Activated CD8-positive, alpha-beta memory T cell treated with anti-CD3 and anti-CD28 coated beads for 24 hours (primary cell): ENCODE measurements at places on chromosomes 7 and 10.

DNA sequence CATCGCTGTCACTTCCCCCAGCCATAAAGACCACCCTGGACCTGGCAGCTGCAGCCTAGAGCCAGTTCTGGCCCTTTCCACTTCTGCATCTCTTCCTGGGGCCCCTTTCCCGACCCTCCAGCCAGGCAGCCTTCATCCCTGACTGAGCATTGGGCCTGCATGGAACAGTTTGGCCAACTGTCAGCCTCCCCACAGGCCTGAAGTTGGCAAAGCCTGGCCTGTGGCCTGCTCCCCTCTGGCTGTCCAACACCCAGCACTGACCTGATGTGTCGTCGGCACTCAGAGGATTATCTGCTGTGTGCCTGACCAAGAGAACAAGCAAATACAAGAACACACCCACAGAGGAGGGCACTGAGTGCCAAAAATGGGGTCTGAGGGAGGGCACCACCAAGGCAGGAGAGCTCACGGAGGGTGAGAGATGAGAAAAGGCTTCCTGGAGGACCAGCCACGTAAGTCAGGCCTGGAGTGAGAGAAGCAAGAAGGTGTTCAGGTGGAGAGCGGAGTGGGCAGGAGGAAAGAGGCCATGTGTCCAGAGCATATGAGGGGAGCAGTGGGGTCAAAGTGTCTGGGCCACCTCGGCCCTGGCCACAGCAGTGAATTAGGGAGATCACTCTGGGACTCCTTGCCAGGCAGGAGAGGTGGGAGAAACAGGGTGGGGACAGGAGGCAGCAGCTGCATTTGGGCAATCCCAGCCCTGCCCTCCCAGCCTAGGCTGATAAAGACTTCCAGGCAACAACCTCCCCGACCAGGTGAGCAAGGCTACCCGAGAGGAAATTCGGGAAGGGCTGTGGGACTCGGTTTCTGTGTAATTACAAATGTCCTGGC is 4.5 kb downstream of the GPRIN2 start:
- peak; percentile 56 for DNase-seq

GRCh38 chr7:27434756-27435400 is 192.3 kb downstream of the EVX1 start:
- no peak for DNase-seq

DNA sequence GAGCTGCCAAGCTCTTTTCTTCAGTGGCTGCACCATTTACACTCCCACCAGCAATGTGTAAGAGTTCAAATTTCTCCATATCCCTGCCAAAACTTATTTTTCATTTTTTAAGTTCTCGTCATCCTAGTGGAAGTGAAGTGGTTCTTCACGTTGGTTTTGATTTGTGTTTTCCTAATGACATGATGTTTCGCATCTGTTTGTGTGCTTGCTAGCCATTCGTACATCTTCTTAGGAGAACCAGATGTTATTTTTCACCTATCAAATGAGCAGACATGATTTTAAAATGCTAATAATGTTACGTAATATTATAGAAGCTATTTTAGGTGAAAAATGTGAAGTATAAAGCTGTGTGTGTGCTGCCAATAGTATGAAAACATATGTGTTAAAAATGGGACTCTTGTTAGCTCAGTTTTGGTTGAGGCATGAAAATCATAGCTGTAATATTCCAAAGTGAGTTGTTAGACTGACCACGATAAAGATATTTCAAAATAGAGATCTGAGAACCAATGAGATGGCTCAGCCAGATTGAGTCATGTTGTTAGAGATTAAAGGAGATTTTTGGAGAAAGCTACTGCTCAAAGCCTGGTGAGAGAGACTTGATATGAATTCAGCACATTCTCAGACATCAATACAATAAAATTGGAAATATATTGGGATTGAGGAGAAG is 25.9 kb upstream of the GALNT11 start:
- no peak for DNase-seq

DNA sequence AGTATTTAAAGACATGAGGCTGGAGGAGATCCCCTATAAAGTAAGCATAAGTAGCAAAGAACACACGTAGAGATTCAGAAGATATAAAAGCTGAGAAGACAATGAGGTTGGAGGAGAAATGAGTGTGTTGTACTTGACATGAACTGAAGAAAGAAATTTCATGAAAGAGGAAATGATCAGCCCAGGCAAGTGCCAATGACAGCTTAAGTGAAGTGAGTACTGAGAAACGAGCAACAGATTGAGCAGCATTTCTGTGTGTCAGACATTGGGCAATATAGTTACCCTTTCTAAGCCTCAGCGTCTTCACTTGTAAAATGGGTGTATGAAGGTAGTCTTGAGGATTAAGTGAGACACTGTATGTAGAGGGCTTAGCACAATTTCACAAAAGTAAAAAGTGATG is 4.8 kb upstream of the LIPA start:
- DNase-seq: no peak

- peak; percentile 78 for DNase-seq
Observed at GRCh38 chr10:98028168-98028770, 2.2 kb downstream of the CRTAC1 start.

- DNase-seq: no peak
Observed at GRCh38 chr7:148050492-148051158, 539.9 kb upstream of the C7orf33 start.

DNA sequence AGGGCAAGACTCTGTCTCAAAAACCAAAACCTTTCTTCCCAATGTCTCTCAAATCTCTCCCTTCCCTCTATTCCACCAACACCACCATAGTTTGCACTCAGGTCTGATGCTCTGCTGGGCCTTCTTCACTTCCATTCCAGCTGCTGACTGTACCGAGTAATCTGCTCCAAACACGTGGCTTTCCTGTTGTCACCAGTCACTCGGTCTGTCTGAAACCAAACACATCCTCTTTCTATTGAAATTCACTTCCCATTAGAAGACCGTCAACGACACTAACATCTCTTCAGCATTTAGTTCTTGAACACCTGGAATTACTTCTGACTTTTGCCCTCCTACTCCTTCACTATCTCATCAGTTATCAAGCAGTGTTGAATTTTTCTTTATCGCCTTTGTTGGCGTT is 4.7 kb upstream of the NRF1 start:
- no peak for DNase-seq

- DNase-seq: no peak
Observed at GRCh38 chr7:118844748-118845147, 620.2 kb downstream of the ANKRD7 start.

- no peak for DNase-seq
Observed at GRCh38 chr7:108094933-108095710, 35.0 kb downstream of the LAMB4 start.
